NCI-H2081 (cell line): ENCODE measurements at places on chromosomes 2 and 18.

- DNase-seq = no peak
Observed at GRCh38 chr2:18626958-18627650, 37.7 kb upstream of the NT5C1B start.

DNA sequence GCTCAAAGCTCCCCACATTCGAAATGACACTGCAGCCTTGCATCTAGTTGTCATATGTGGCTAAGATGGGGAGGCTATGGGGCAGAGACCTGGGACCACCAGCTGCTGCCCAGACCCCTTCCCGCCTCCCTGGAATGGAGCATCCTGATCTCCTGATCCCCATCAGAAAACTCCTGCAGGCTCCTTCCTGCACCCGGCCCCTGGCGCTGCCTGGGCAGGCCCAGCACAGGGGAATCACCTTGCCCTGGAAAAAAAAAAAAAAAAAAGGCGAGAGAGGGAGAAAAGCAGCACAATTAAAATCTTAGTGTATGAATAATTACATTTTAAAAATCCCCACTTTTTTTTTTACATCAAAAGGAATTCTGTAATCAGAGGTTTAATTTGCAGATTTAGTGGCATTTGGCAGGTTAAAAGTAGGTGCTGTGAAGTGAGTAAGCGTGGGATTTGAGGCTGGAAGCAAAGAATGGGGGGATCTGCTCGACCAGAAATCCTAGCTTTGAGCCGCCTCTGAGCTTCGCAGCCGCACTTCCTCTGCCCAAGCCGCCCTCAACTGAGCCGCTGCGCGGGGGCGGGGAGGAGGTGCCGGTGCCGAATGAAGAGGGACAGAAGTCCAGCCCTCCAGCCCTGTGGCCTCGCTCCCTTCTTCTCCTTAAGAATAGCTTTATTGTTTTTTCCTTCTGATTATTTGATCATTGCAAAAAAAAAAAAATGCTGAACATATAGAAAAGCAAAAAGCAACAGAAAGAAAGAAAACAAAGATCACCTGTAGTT, 30.0 kb downstream of the THNSL2 start:
- DNase-seq = no peak

GRCh38 chr2:128199141-128199540, 108.1 kb downstream of the UGGT1 start:
- no peak for DNase-seq

GRCh38 chr2:2867397-2867979, 510.1 kb downstream of the EIPR1 start:
- no peak for DNase-seq

DNA sequence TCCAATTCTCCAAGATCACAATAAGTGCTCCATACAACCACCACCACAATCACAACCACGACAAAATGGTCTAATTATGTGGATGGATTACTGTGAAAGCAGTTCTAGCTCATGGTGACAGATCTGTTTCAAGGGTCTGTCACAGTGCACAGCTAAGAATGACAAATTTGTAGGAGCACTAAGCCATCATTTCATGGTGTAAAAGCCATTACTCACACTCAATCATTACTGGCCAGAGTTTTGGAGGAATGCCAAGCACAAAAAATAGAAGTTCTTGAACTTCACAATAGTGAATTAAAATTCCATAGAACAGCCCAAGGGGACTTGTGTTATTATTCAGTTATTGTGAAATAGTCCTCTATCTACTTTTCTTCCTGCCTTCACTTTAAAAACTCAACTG, 2.3 kb downstream of the CPS1 start:
- no peak for DNase-seq

DNA sequence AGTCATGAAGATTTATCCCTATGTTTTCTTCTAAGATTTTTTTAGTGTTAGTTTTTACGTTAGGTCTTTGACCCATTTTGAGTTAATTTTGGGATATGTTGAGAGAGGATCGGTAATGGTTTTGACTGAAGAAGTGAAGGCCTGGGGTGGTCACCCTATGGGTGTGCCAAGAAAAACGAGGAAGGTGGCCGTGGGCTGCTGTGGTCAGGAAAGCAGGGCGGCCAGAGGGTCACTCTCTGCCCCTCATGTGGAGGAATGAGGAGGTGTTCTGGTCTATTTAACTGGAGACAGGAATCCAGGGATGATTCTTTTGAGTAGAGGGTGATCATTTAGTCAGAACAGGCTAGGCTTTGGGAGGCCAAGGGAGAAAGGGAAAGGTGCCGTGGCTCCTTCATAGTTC, 50.7 kb downstream of the MYO7B start:
- no peak for DNase-seq
